ACHN (cell line): ENCODE measurements at places on chromosomes 6 and 20.

GRCh38 chr6:45657226-45657625 is 279.5 kb upstream of the SUPT3H start:
- DNase-seq, result peak; percentile 36

DNA sequence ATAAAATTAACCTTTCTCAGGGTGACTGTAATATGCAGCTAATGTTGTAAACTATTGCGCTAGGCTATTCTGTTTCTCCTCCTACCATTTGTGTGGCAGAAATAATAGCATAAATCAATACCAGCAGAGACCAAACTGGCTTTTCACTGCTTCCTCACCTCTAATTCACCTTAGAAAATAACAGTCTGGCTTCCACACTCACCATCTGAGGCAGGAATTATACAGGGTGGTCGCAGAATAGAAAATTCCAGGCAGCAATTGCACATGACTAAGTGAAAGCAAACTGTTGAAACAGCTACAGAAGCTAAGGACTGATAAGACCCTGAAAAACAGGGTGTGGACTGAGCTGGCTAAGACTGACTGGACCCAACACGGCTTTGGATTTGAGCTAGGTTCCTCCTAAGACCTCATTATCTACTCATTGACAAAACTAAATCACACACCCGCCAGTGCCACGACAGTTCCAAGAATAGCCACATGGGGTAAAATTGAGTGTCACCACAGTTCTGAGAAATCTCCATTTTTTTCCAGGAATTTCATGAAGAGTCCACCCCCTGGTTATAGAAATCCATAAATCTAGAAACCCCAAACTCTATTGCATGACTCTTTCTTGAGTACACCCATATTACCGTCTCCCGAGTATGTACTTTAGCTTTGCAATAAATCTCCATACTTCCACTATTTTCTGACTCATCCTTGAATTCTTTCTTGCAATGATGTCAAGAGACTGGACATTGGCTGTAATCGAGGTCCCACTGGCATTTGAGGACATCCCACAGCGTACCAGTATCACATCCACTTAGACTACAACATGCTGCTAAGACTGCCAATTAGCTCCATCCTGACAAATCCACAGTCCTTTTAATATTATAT is 60.9 kb upstream of the KCNQ5 start:
- DNase-seq, result no peak

DNA sequence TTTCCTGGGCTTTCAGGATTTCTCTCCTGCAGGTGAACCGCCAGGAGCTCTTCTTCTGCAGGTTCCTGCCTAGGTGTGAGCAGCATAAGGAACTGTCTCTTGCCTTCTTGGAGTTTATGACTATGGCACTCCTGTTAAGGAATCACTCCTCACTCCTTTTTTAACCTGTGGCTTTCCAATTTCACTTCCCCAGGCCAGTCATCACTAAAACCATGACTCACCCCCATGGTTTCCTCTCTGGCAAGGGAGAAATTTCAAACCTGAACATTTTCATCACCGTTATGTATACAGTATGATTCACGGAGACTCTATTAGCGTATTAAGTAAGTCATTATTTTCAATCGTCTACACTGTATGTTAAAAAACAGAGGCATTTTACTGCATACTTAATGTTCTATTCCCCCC is 78.2 kb upstream of the ARID1B start:
- DNase-seq, result peak; percentile 33

- no peak for DNase-seq
These were observed 60.4 kb downstream of the DOK5 start for GRCh38 chr20:54535746-54536145.

DNA sequence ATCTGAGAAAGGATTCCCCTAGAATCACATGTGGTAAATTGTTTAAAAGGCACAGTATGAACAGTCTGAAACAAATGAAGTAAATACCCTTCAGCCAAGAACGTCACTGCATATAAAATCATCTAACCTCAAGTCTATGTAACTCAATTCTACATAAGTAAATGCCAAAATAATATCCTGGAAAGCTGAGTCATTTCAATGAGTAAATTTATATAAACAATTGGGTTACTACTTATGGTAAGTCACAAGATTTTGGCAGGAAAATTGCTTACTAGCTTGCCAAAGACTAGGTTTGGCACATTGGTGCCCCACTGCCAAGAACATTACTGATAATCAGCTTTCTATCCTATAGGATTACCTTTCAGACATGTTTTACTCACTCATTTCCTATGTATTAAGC is 8.4 kb downstream of the GMDS start:
- no peak for DNase-seq

DNA sequence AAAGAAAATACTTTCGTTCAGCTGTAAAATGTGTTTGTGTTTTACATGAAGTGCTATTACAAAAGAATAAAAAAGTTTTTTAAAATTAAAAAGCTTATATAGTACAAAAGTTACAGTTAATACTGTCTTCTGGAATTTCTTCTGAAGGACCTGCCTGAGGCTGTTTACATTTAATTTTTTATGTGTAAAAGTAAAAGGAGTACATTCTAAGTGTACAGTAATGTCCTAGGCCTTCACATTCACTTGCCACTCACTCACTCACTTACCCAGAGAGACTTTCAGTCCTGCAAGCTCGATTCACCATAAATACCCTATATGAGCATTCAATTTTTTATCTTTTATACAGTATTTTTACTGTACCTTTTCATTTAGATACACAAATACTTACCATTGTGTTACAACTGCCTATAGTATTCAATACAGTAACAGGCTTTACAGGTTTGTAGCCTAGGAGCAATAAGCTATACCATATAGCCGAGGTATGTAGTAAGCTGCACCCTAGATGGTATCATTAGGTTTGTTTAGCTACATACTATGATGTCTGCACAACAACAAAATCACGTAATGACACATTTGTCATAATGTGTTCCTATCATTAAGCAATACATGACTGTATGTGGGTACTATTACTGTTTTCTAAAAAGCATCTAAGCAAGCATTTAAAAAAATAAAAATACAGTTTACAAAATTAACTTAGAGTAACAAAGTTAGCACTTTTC is 33.0 kb downstream of the RNF146 start:
- no peak for DNase-seq

DNA sequence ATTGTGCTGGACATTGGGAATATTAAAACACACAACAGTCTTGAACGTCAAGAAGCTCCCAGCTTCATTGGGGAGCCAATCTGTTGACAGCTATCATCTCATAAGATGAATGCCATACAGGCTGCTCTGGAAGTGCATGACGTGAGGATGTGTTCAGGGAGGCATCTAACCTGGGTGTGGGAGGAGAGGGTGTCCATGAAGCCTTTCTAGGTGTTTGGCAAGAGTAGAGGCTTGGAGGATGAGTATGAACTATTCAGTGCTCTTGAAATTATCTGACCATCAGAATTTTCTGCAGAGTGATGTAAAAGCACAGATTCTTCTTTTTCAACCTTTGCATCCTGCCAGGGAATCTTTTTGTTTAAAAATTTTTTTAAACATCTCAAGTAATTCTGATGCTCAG is 11.6 kb downstream of the AKAP7 start:
- no peak for DNase-seq

DNA sequence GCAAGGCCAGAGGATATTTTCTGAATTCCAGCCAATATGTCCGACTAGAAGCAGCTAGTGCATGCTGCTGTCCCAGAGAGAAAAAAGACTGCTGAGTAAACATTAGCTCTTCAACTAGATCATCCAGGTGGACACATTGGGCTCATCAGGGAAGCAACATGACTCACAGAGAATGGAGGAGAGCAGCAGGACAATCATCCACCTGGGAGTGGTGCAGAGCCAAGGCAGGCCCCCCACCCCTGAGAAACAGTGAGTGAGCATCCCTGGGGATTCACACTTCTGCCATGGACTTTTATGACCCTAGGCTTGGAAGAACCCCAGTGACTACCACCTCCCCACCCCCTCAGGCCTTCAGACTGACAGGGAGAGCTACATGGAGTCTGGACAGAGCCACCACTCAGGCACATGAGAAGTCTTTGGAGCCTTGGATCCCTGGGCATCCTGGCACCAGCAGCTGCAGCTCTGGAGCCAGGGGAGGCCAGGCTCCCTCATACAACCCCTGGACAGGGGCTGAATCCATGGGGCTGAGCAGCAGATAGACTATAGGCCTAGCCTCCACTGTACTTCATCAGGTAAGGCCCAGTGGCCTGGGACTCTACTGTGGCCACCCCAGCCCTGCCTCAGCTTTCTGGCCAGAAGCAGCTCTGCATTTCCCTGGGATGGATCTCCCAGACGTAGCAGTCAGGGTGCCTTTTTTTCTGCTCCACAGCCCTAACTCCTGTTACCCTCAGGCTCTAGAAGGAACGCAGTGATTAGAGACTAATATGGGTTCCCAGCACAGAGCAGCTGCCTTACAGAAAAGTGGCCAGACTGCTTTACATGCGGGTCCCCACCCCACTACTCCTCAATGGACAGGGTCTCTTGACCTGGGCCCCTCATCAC is 82.9 kb upstream of the RNF217 start:
- no peak for DNase-seq

DNA sequence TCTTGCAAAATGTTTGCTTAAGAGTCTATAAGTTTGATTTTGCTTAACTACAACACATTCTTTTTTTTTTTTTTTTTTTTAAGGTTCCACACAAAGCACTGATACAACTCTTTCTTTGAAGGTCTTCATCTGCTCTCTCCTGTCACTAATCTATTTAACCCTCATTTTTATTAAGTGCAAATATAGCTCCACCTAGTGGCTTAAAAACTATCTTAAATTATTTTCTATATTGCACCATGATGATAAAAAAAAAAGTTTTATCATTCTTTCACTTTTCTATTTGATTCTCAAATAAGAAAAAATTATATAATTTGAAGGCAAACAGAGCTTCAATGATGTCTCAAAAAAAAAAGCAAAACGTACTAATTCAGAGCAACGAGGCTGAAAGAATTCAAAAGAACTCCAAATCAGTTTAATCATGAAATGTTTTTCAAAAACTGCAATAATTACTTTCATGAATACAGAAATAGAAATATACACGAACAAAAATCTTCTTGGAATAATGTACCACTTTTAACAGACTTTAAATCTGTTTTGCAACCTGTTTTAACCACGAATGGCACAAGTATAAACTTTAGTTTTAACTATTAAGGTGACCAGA is 12.8 kb downstream of the ESF1 start:
- peak; percentile 55 for DNase-seq

DNA sequence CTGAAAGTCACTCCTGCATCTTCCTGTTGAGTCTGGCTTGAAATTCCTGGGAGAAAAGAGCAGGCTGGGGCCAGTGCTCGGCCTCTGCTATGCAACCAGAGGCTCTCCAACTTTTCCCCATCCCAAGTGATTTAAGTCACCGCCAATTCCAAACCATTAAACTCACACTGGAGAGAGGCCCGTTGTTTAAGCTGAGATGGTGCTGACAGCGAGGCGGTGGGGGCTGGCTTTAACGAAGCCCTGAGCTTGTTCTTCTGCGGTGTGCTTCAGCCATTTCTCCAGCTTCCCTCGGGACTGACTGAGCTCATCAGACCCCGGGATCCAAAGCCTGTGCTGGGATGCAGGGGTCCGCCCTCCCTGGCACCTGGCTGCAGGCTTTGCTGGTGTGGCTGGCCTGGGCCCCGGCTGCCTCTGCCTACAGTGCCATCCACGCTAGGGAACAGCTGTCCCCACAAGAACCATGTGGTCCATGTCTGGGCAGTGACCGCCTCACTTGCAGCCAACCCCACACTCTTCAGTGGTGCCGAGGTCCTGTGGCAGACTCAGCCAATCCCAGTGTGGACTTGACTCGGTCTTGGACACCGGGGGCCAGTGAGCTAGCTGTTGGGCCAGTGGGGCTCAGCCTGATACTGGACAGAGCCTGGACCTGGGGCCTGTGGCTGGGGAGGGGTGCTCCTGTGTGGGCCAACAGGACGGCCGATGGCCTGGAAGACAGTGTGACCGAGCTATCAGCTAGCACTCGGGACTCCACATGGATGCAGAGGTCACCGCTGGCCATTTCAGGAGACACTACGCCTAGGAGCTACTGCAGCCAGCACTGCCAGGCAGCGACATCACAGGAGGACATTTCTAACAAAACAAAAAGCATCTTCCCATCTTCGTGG is 21.2 kb downstream of the RAMACL start:
- no peak for DNase-seq

GRCh38 chr20:10963717-10964266 is 290.0 kb upstream of the JAG1 start:
- DNase-seq, result no peak

DNA sequence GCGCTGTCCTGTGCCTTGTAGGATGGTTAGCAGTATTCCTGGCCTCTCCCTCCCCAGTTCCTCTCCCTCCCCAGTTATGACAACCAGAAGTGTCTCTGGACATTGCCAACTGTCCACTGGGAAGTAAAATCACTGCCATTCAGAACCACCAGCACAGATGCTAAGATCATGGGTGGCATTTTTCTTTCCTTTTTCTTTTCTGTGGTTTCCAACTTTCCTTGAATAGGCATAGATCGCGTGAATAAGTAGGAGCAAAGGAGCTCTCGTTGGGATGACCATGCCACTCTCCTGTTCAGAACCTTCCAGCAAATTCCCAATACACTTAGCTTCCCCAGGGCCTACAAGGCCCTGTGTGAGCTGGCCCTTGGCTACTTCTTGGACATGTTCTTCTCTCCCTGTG is 59.0 kb downstream of the EYA2 start:
- DNase-seq, result no peak

- peak; percentile 90 for DNase-seq
These were observed at the start of gene TMEM242 for GRCh38 chr6:157323255-157323965. Gene TMEM242 (minus strand): TSS chr6:157323519. CDS start chr6:157323499, 20 bp downstream.

DNA sequence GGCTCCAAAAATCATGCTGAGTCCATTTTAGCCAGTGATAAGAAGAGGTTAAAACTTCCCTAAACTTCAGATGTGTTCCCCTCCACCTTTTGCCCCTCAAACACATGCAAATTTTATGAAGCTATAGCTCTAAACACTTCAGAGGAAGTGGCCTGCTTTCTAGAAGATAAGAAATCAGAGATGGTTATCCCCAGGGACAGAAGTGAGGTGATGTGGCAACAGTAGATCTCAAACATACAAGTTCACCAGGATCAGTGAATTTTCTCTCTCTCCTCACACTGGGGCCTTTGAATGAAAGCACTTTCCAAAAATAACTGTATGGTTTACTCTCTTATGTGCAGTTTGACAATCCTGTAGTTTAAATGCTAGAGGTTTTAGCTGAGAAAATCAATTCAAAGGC is 332.0 kb downstream of the BTBD9 start:
- no peak for DNase-seq

- no peak for DNase-seq
These were observed 53.1 kb upstream of the FAM83D start for GRCh38 chr20:38873050-38873581.

- DNase-seq, result no peak
These were observed 399.6 kb downstream of the PTPRT start for GRCh38 chr20:42790111-42790510.

DNA sequence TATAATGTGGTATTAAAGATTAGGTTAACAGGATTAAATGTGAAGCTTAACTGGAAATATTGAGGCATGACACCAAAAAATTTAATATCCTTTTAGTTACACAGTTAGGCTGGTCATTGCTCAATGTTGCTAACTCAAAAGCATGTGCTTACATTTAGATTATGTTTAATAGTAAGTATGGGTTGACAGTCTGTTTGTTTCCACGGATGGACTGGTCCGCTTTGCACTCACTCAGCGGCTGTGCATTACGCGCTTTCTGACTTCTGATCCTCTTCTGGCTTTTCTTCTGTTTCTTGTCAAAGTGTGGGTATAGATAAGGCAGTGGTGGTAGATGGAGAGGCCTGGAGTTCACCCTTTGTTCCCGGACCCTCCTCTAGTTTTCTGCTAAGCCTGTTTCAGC is 174.9 kb downstream of the RIMS1 start:
- DNase-seq, result no peak

- DNase-seq, result no peak
These were observed 152.7 kb upstream of the FKBP1C start for GRCh38 chr6:63058601-63059000.
